PC-3 (cell line): ENCODE measurements at places on chromosomes 1 and 21. TPM values are rescaled to one million over a fixed set of nuclear protein-coding genes. Genes with fewer than 3 reads are reported as not detected.

DNA sequence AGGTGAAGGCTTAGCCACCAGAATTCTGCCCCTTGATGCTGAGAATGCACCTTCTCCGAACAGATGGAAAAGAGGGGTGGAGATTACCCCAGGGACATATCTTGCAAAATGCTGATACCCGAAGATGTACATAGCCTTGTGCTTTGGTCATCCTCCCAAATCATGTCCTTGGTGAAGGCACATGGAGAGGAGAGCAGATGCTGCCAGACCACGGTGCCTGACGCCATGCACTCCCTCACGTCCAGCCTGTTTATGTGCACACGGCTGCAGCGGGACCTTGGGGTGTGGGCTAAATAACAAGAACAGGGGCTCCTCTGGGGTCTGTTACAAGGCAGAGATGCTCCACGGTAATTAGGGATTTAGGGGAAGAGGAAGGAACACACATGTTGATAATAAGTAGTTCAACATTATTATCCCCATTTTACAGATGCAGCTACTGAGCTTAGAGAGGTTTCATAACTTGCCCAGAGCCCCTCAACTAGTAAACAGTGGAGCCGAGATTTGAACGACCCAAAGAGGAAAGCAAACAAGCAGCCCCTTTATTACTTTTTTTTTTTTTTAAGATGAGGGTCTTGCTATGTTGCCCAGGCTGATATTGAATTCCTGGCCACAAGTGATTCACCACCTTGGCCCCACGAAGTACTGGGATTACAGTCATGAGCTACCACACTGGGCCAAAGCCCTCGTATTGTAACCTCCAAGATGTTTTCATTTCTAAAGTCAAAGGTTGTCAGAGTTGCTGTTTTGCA is 12.9 kb downstream of the EPHX1 start:
- no peaks in the 10 kb centered on the region for H3K27me3 ChIP-seq
- no peak for DNase-seq
- H3K27ac ChIP-seq: no peak overlapping the region
- no peaks in the 10 kb centered on the region; the same call in 1 of the 2 replicates for H3K36me3 ChIP-seq
- H3K4me3 ChIP-seq: no peak overlapping the region

- H3K4me1 ChIP-seq: peaks cover 7% of the 10 kb centered on the region
- H3K27ac ChIP-seq: no peak overlapping the region
- no peaks in the 10 kb centered on the region for H3K36me3 ChIP-seq
- no peak overlapping the region for H3K4me3 ChIP-seq
- peak; percentile 71 for DNase-seq
These were observed 169.9 kb downstream of the HS2ST1 start for GRCh38 chr1:87084244-87084836.

DNA sequence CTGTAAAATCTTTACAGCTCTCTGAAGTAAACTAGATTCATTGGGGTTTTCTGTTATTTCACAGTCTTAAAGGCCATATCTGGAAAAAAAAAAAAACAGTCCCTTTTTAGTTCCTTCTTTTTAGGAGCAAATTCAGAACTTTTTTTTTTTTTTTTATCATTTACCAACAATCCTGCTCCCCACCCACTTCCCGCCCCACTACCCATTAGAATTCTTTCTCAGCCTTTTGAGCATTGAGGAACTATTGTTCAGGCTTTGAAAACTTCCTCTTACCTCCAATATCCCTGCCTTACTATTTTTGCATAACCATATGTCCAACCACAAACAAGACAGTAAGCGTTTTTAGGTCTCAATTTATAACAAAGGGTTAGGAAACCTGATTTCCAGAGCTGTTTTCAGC is 330.1 kb downstream of the PLPP3 start:
- DNase-seq: no peak
- H3K27ac ChIP-seq: no peak overlapping the region
- no peaks in the 10 kb centered on the region for H3K36me3 ChIP-seq
- no peaks in the 10 kb centered on the region for H3K4me1 ChIP-seq
- no peaks in the 10 kb centered on the region for H3K27me3 ChIP-seq

DNA sequence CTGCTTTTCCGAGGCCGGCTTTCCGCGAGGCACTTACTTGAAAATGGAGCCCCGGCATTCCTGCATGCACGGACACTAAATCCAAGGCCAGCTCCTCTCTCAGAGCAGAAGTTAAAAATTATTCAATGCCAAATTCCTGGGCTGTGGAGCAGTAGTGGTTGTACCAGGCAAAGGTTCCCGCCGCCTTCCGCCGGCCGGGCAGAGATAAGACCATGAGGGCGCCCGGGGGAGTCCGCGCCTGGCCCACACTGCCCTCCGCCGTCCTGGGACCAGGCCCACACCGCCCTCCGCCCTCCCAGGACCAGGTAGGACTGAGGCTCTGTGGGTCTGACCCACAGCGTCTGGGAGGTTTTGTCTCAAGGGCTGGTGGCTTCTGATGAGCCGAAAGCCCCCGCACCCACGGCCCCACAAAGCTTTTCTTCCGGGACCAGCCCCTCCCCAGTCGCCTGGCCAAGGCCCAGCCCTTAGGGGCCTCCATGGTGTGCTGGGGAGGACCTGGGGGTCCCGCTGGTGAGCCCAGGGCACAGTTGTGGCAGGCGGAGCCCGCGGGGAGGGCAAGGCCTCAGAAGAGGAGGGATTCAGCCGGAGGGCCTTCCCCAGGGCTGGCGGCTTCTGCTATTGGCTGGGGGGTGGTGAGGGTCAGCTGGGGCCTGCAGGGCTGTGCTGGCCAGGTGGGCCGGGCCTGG is 12.7 kb upstream of the C1orf159 start:
- no peak overlapping the region for H3K27ac ChIP-seq
- no peak for DNase-seq
- H3K27me3 ChIP-seq: no peaks in the 10 kb centered on the region
- H3K4me1 ChIP-seq: peaks cover 17% of the 10 kb centered on the region

DNA sequence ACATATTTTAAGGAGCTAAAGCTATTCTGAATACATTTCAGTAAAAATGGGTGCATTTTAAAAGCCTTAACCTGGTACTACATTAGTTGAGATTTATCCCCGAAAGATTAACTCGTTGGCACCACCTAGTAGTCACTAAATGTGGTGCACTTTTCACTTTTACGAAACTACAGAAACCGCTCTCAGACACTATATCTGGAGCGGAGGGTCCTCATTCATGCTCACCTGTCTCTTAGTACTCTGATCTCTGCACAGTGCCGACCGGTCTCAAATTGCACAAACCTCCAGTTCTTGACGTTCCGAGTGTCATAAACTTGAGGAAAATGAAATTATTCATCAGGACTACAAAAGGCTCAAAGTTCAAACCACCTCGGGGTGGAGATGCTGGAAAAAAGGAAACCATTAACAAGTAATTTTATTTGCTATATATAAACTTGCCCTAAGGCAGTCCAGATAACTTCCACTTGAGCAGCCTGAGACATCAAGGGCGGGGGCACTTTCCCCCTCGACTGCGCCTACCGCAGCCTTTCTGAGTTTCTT is 722 bp downstream of the LZIC start:
- H3K4me1 ChIP-seq: peaks cover 10% of the 10 kb centered on the region; the same call in 1 of the 2 replicates
- H3K36me3 ChIP-seq: no peaks in the 10 kb centered on the region
- peak overlapping the region; percentile 93 for H3K27ac ChIP-seq
- peak; percentile 73 for DNase-seq
- H3K4me3 ChIP-seq: peak overlapping the region; percentile 98

GRCh38 chr1:9344426-9345200 is 51.9 kb downstream of the SPSB1 start:
- DNase-seq: no peak
- no peak overlapping the region for H3K4me3 ChIP-seq
- no peak overlapping the region for H3K27ac ChIP-seq
- no peaks in the 10 kb centered on the region for H3K27me3 ChIP-seq

GRCh38 chr1:95154096-95154495 is 36.9 kb downstream of the TLCD4 start:
- H3K36me3 ChIP-seq: no peaks in the 10 kb centered on the region
- no peak overlapping the region for H3K27ac ChIP-seq
- H3K27me3 ChIP-seq: no peaks in the 10 kb centered on the region
- DNase-seq: no peak
- no peak overlapping the region for H3K4me3 ChIP-seq

DNA sequence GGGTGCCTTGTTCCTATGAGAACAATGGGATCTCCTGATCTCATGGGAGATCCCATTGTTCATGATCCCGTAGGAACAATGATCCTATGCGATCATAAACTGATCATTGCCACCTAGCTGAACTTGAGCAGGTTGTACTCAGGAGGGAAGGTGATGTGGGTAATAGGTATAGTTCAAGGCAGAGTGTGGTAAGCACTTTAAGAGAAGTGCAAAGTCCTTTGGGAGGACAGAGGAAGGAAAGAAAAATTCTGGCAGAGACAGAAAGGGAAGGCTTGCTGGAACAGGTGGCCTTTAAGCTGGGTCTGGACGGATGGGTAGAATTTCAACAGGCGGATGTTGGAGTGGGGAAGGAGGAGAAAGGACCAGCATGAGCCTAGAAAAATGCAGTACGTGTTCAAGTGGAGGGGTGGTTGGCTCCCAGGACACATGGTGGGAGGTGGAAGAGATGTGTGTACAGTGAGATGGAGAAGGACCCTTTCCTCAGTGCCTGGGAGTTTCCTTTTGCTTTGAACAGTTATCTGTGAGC is 22.3 kb downstream of the GREM2 start:
- no peaks in the 10 kb centered on the region for H3K36me3 ChIP-seq
- H3K27ac ChIP-seq: no peak overlapping the region
- peaks cover 12% of the 10 kb centered on the region for H3K27me3 ChIP-seq

DNA sequence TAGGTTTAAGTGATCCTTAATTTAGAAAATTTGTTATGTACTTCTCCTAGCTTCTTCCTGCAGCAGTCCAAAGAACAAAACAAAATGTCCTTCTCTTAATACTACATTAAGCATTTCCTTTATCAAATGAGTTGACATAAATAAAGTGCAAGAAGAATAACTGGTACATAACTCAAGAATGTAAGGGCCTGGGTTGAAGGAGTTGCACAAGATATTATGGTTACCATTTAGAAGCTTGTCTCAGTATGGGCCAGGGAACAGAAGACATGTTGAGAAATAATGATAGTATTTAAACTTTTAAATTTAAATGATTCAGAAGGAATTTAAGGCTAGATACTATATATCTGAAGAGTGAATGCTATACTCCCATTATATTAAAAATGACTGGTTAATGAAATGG is 23.5 kb downstream of the SUCO start:
- H3K27me3 ChIP-seq: no peaks in the 10 kb centered on the region
- H3K27ac ChIP-seq: no peak overlapping the region
- H3K4me3 ChIP-seq: no peak overlapping the region
- peaks cover 69% of the 10 kb centered on the region for H3K36me3 ChIP-seq
- no peak for DNase-seq

- no peak overlapping the region for H3K4me3 ChIP-seq
- DNase-seq: no peak
- no peaks in the 10 kb centered on the region for H3K27me3 ChIP-seq
- H3K4me1 ChIP-seq: no peaks in the 10 kb centered on the region
These were observed 348.7 kb upstream of the NR5A2 start for GRCh38 chr1:199678771-199679170.

GRCh38 chr1:247638781-247639180 is 33.4 kb downstream of the OR2G3 start:
- no peak overlapping the region for H3K27ac ChIP-seq
- H3K36me3 ChIP-seq: no peaks in the 10 kb centered on the region
- H3K4me1 ChIP-seq: peaks cover 26% of the 10 kb centered on the region
- peak overlapping the region; percentile 69 for H3K4me3 ChIP-seq

DNA sequence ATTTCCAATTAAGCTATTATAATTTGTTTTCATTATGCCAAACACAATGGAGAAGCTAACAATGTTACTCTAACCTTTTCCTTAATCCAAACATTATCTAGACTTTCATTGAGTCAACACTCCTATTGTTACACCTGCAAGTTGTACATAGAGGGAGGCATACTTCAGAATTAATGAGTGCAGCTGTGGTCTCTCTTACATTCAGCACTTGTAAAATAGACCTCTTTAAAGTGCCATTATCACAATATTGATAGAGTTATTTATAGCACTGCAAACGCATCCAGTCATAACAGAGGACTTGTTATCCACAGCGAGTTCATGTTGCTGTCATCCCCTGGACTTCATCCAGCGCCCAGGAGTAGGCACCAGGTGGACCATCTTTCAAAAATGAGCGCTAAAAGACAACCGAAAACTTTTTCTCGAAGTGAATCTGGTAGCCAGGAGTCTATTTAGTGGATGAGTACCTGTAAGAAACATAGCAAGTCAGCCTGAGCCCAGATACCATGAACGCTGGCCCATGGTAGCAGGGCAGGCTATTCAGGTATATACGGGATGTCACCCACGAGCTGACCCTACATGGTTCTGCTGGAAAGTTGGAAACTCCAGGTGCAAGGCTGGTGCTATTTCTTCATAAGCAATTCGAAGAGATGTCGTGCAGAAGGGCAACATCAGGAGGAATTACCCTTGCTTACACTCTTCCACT is 70.6 kb upstream of the NFIA start:
- H3K4me3 ChIP-seq: no peak overlapping the region
- H3K27me3 ChIP-seq: peaks cover 14% of the 10 kb centered on the region
- no peak overlapping the region for H3K27ac ChIP-seq
- no peaks in the 10 kb centered on the region for H3K36me3 ChIP-seq

GRCh38 chr1:89807503-89807902 is 13.3 kb upstream of the LRRC8D start:
- DNase-seq: no peak
- peaks cover 22% of the 10 kb centered on the region for H3K4me1 ChIP-seq

DNA sequence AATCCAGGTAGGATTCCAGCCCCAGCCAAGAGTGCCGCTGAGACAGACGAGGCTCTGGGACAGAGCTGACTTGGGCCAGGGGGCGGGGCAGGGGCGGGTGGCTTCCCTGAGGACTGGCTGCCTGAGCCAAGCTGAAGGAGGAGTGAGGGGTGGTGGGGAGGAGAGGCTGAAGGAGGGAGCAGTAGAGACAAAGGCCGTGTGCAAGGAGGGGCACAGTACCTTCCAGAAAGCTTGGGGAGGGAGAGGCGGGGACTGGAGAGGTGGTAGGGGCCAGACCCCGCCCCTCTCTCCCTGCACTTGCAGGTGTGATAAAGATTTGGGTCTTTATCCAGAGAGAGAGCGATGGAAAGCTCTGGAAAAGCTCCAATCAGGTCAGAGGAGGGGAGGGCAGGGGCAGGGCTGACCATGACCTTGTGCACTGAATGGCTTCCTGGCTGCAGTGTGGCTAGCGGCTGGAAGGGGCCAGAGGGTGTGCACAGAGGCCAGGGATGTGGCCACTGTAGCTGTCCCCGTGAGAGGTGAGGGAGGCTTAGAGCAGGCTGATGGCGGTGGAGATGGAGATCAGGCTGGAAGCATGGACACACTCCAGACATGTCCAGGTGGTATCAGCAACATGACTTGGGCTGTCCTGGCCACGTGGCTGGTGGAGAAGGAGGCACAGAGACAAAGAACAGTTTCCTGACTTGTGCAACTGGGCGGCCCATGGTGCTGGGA is 6.7 kb upstream of the EPHA8 start:
- peaks cover 32% of the 10 kb centered on the region for H3K27me3 ChIP-seq
- DNase-seq: no peak
- H3K27ac ChIP-seq: no peak overlapping the region
- no peak overlapping the region for H3K4me3 ChIP-seq
- H3K4me1 ChIP-seq: no peaks in the 10 kb centered on the region
- H3K36me3 ChIP-seq: no peaks in the 10 kb centered on the region

BARHL2 gene
- not detected in 2 replicates for total RNA-seq

CFHR3 gene
- not detected in 2 replicates for total RNA-seq

EPHA2 gene
- 459 and 567 TPM in 2 replicates for total RNA-seq

NKAIN1 gene
- total RNA-seq: 0.18 and 0.75 TPM in 2 replicates

CYP4A11 gene
- total RNA-seq: not detected in 2 replicates

CITED4 gene
- total RNA-seq: 10.6 and 12.0 TPM in 2 replicates

TNFRSF1B gene
- 0.29 and 1.3 TPM in 2 replicates for total RNA-seq
